ENCODE measurements at places on chromosomes 12 and 14. TPM values are rescaled to one million over a fixed set of nuclear protein-coding genes. Genes with fewer than 3 reads are reported as not detected.

Gene CLEC1B
- 0.51 TPM for total RNA-seq

Gene RITA1
- total RNA-seq = 15.4 TPM

- H3K4me1 ChIP-seq = peaks cover 2% of the 10 kb centered on the region
- H3K4me3 ChIP-seq = no peak overlapping the region
- H3K36me3 ChIP-seq = no peaks in the 10 kb centered on the region
These were observed 728.8 kb downstream of the RPS29 start for GRCh38 chr14:48857366-48857765.

GRCh38 chr14:72613231-72613974 is 280.5 kb downstream of the DPF3 start:
- H3K4me3 ChIP-seq = no peak overlapping the region
- H3K27me3 ChIP-seq = peaks cover 6% of the 10 kb centered on the region
- peak; percentile 35 for DNase-seq
- H3K4me1 ChIP-seq = peaks cover 49% of the 10 kb centered on the region

- peaks cover 62% of the 10 kb centered on the region for H3K27me3 ChIP-seq
- DNase-seq = no peak
- no peak overlapping the region for H3K27ac ChIP-seq
- H3K4me3 ChIP-seq = no peak overlapping the region
- H3K4me1 ChIP-seq = no peaks in the 10 kb centered on the region
These were observed 2.2 kb upstream of the DCD start for GRCh38 chr12:54650409-54650808.

DNA sequence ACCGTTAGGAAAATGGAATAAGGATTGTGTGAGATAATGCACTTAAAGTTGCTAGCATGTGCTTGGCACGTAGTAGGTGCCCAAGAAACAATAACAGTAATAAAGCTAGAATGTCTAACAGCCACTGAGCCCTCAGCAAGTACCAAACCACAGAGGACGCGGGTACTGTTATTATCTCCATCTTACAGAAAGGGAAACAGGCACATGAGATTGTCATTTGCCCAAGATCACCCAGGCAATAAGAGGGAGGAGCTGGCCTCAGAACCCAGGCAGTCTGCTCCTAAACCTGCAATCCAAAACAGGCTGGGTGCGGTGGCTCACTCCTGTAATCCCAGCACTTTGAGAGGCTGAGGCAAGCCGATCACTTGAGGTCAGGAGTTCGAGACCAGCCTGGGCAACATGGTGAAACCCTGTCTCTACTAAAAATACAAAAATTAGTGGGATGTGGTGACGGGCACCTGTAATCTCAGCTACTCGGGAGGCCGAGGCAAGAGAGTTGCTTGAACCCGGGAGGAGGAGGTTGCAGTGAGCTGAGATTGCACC is 5.1 kb upstream of the SDS start:
- no peak for DNase-seq
- peaks cover 2% of the 10 kb centered on the region for H3K4me1 ChIP-seq
- no peak overlapping the region for H3K4me3 ChIP-seq
- no peaks in the 10 kb centered on the region for H3K36me3 ChIP-seq
- peaks cover 3% of the 10 kb centered on the region for H3K27me3 ChIP-seq
- no peak overlapping the region for H3K27ac ChIP-seq

DNA sequence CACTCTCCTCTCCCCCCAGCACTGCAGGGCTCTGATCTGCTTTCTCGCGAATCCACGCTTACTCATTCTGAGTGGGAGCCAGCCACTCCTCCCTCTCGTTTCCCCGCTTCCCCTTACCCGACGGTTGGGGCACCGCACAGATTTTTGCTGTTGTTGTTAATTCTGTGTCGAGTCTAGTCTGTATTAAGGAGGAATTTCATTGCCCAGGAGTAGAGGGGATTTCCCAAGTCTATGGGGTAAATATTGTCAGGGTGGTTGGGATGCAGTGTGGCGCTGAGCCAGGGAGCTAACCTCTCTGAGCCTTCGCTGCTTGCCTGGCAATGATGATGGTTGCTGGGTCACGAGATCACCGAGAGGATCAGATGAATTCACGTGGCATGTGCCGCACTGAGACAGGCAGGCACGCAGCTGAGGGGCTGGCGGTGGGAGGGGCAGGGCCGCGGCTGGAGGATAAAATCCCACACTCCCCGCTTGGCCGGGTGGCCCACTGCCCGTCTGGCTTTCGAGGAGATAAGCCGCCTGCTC is 18.5 kb downstream of the NCOR2 start:
- no peaks in the 10 kb centered on the region for H3K27me3 ChIP-seq
- DNase-seq = no peak
- no peaks in the 10 kb centered on the region for H3K36me3 ChIP-seq
- peaks cover 59% of the 10 kb centered on the region for H3K4me1 ChIP-seq
- H3K4me3 ChIP-seq = no peak overlapping the region

DNA sequence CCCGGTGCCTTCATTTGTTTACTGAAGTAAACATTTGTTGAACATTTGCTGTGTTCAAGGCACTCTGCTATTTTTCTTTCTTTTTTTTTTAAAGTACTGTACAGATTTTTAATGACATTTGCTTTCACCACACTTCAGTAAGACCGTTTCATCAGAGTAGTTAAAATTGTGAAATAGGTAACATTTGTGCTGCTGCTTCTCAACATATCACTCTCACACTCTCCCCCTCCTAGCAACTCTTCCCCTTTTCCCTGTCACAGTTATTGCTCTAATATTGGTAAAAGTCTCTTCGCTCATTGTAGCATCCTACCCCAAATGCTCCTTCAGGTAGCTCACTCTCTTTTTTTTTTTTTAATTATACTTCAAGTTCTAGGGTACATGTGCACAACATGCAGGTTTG is 49.6 kb downstream of the SRGAP1 start:
- no peak overlapping the region for H3K4me3 ChIP-seq
- no peak for DNase-seq
- no peaks in the 10 kb centered on the region for H3K27me3 ChIP-seq
- H3K4me1 ChIP-seq = peaks cover 13% of the 10 kb centered on the region
- H3K27ac ChIP-seq = no peak overlapping the region

GRCh38 chr12:42260518-42260917 is 22.5 kb upstream of the YAF2 start:
- no peaks in the 10 kb centered on the region for H3K27me3 ChIP-seq
- H3K4me1 ChIP-seq = peaks cover 15% of the 10 kb centered on the region
- H3K36me3 ChIP-seq = no peaks in the 10 kb centered on the region
- no peak overlapping the region for H3K4me3 ChIP-seq
- no peak for DNase-seq

DNA sequence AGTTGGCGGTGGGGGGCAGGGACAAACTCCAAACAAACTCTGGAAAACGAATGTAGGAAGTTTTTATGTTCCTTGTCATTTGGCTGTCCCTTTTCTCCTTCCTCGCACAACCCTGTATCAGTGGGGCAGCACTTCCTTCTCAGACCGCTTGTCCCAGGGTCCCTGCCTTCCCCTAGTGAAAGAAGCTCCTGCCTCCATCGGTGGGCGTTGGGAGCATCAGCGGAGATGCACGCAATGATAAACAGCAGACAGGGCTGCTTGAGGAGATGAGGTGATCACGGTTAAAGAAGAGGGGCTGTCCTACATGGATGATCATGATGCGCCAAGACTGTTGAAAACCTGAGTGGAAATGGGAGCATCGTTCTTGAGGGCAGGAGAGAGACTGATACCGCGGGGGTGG is 620 bp downstream of the C1S start:
- no peak for DNase-seq
- H3K36me3 ChIP-seq = no peaks in the 10 kb centered on the region
- H3K4me3 ChIP-seq = no peak overlapping the region
- peak overlapping the region; percentile 22 for H3K27ac ChIP-seq
- H3K4me1 ChIP-seq = peaks cover 11% of the 10 kb centered on the region

DNA sequence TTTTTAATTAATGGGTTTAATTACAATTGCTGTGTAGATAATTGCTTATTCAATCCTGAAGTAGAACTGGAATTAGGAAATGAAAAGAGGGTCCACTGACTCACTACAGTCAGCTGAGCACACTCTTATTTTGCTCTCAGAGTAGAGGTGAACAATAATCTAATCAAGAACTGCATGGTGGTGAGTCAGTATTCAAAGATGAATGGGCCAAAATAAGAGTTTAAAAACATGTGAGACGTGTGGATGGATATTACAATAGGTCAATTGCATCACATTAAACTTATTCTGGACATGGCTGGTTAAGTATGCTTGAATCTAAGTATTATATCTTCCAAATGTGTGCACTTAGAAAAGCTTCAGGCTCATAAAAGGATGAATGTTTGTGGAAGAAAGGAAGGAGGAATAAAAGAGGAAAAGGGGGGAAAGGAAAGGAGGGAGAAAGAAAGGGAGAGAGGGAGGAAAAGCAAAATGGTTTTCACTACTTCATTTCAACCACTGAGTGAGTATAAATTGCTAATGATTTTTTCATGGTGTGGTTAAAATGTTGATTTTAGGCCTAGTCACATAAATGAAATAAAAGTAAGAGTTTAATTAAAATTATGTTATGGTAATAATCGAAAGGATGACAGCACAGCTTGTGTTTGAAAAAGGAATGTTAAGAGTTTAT is 27.0 kb upstream of the EEA1 start:
- DNase-seq = no peak
- H3K27ac ChIP-seq = no peak overlapping the region
- H3K4me3 ChIP-seq = no peak overlapping the region
- no peaks in the 10 kb centered on the region for H3K27me3 ChIP-seq
